ENCODE measurements at places on chromosomes 6 and 20.

- DNase-seq = no peak
Measured at GRCh38 chr20:4056880-4057279, 41.5 kb upstream of the RNF24 start.

DNA sequence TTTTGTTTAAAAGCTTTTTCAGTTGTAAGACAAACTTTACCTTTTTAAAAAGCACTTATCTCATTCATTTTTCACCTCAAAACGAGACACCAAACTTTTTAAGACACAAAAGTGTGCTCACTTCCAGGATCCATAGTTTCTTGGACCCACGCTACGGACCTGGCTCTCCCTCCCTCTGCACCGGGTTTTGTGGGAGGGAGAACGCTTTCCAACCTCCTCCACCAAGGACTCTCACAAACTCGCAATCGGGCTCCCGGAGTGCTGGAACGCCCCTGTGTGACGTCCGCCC lies 436 bp downstream of the CAGE1 start:
- DNase-seq = peak; percentile 80

- DNase-seq = no peak
Measured at GRCh38 chr6:14464055-14464454, 346.5 kb downstream of the CD83 start.

- DNase-seq = no peak
Measured at GRCh38 chr6:89208551-89208950, 8.6 kb downstream of the GABRR1 start.

DNA sequence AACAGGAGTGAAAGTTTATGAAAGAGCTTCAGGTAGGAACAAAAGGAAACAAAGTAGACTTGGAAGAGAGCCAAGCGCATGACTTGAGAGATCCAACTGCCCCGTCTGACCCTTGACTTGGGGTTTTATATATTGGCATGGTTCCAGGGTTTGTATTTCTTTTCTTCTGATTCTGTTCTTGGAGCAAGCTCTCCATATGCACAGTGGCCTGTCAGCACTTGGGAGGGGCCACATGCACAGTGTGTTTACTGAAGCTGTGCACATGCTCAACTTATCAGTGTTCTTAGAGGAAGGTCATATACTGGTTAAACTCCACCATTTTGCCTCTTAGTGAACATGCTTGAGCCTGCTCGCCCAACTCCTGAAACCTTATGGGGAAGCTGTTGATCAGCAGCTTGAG lies 953.7 kb downstream of the TFAP2A start:
- no peak for DNase-seq

GRCh38 chr6:46772016-46772415 lies 21.2 kb upstream of the MEP1A start:
- no peak for DNase-seq

GRCh38 chr20:50855498-50856474 lies 60.9 kb downstream of the BCAS4 start:
- DNase-seq = peak; percentile 8

- DNase-seq = peak; percentile 60
Measured at GRCh38 chr6:28807682-28808280, 116.0 kb downstream of the TRIM27 start.

- DNase-seq = peak; percentile 58
Measured at GRCh38 chr20:3686867-3687321, 5.1 kb upstream of the ADAM33 start.

DNA sequence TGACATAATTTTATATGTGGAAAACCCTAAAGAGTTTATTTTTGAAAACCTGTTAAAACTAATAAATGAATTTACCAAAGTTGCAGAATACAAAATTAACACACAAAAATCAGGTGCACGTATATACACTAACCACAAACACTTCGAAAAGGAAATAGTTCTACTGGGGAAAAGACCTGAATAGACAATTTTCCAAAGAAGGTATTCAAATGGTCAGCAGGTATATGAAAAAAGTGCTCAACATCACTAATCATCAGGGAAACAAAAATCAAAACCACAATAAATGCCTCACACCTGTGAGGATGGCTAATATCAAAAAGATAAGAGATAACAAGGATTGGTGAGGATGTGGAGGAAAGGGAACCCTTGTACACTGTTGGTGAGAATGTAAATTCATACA lies 110.6 kb downstream of the PXDC1 start:
- DNase-seq = no peak

DNA sequence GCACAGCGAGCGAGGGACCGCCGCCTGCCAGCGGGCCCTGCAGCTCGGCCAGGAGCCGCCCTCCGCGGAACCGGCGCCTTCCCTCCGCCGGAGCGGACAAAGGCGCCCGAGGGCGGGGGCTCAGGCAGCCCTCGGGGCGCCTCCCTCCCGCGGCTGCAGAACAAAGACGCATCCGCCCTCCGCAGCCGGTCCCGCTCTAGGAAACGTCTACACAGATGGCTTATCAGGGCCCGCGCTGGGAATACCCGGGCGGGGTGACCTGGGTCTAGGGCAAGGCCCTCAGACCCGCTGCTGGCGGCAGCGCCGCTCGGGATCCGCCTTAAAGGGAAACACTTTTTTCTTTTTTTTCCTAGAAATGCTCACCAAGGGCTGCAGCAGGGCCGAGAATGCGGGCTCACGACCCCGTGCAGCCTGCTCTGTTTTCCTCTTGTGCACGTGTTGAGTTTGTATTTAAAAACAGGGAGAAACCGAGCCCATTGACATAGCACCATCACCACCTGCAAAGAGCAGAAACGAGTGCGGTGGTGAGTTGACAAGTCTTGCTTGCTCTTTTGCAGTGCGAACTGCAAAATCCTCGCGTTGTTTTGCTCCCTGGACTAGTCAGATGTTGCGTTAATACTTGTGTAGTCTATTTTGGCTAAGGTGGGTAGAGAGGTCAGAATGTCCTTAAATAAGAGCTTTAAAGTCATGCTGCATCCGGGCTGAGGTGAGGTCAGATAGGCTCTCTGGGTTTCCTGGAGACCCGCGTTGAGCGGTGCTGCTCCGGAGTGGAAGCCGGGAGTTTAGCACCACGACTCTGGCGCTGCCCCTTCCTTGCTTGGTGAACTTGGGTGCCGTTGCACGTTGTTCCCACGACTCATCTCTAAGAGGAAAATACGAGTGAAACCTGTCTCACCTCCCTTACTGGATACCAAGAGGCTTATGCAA lies 1.1 kb upstream of the RPS6KA2 start:
- peak; percentile 18 for DNase-seq

- no peak for DNase-seq
Measured at GRCh38 chr6:121800047-121800446, 364.6 kb downstream of the GJA1 start.

DNA sequence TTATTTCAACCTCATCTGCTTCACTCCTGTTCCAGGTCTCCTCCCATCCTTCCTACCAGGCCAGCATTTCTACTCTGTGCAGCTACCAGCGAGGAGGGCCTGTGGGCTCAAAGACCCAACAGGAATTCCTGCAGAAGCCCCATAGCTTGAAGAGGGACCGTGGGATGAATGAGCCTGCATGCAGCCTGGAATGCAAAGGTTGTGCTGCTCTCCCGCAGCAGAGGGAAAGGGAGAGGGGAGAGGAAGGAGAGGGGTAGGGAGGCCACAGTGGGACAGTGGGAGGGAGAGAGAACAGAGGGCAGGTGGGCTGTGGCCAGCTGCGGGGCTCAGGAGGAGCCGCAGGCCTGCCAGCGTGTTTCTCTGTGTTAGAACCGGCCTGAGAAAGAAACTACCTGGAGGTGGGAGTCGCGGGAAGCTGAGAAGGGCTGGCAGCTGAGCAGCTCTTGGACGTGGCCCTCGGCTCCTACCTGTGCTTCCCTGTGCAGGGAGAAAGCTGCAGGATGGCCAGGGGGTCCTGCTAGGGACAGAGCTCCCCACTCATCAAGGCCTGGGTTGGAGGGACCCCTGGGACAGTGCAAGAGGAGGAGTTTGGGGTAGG lies 66.1 kb upstream of the MLN start:
- no peak for DNase-seq

DNA sequence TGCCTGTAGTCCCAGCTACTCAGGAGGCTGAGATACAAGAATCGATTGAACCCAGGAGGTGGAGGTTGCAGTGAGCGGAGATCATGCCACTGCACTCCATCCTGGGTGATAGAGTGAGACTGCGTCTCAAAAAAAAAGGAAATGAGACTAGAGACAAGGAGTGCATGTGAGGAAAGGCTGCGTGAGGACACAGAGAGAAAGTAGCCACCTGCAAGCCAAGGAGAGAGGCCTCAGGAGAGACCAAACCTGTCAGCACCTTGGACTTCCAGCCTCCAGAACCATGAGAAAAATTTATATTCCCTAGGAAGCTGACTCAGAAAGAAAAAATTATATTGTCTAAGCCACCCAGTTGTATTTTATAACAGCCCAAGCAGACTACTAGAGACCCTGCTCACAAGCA lies 7.4 kb upstream of the BEND3 start:
- DNase-seq = no peak

DNA sequence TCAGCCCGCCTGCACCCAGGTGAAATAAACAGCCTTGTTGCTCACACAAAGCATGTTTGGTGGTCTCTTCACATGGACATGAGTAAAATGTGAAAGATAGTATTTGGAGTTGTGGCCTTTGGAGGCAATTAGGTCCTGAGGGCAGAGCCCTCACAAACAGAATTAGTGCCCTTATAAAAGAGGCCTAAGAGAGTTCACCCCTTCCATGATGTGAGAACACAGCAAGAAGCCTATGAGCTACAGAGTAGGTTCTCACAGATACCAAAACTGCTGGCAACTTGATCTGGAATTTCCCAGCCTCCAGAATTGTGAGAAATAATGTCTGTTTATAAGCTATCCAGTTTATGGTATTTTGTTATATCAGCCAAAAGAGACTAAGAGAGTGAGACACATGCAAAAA lies 74.5 kb downstream of the TRDN start:
- DNase-seq = no peak

- DNase-seq = no peak
Measured at GRCh38 chr20:62209850-62210495, 10.1 kb downstream of the HRH3 start.

DNA sequence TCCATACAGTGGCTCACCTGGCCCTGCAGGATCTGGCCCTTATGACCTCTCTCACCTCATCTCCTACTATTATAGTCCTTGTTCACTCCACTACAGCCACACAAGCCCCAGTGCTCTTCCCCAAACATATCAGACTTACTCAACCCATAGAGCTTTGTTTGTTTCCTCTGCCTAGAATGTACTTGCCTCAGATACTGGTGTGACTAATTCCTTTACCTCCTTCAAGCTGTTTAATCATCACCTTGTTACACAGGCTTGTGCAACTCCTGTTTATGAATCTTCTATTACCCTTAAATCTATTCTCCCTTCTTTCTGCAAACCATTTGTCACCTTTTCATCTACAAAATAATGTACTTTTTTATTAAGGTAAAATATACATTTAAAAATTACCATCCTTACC lies 3.2 kb downstream of the DEFB125 start:
- DNase-seq = peak; percentile 33

- no peak for DNase-seq
Measured at GRCh38 chr6:28220257-28221133, 4.6 kb upstream of the ZSCAN9 start.

- DNase-seq = peak; percentile 82
Measured at GRCh38 chr20:3818155-3819151, 1.9 kb upstream of the AP5S1 start.

GRCh38 chr20:50244352-50245149 lies 53.9 kb downstream of the CEBPB start:
- DNase-seq = no peak

GRCh38 chr6:68082086-68082485 lies 553.0 kb upstream of the ADGRB3 start:
- no peak for DNase-seq

Data from ACHN (cell line).